ENCODE measurements at places on chromosomes 6 and 20.

GRCh38 chr20:56762829-56763228, 133.7 kb downstream of the TFAP2C start:
- H3K4me1 ChIP-seq = peaks cover 16% of the 10 kb centered on the region
- no peaks in the 10 kb centered on the region for H3K36me3 ChIP-seq
- no peak for DNase-seq
- H3K27me3 ChIP-seq = peaks cover 5% of the 10 kb centered on the region

GRCh38 chr6:11766589-11767450, 11.8 kb downstream of the ADTRP start:
- H3K27me3 ChIP-seq = no peaks in the 10 kb centered on the region
- peak overlapping the region; percentile 8 for H3K27ac ChIP-seq
- H3K36me3 ChIP-seq = no peaks in the 10 kb centered on the region
- peaks cover 61% of the 10 kb centered on the region for H3K4me1 ChIP-seq

GRCh38 chr6:2938004-2938631, 33.2 kb downstream of the SERPINB6 start:
- peaks cover 3% of the 10 kb centered on the region for H3K27me3 ChIP-seq
- DNase-seq = no peak
- peaks cover 8% of the 10 kb centered on the region for H3K4me1 ChIP-seq
- H3K36me3 ChIP-seq = no peaks in the 10 kb centered on the region
- H3K27ac ChIP-seq = no peak overlapping the region

DNA sequence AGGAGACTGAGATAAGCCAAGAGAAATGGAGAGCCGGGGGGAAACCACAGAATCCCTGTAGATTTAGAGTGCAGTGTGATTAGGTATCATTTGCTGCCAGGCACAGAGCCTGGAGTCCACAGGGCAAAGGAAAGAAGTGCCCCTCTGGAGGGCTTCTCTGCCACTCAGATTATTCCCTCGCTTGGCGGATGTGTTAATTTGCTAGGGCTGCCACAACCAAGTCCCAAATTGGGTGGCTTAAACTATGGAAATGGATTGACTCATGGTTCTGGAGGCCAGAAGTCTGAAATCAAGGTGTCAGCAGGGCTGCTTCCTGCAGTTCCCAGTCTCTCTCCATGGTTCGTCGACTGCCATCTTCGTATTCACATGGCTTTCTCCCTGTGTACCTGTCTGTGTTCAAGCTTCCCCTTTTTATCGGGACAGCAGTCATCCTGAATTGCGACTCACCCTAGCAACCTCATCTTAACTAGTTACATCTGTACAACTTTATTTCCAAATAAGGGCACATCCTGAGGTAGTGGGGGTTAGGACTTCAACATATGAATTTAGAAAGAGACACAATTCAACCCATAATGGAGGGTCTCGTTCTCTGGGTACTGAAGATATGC, 122.2 kb downstream of the ANKRD60 start:
- peaks cover 22% of the 10 kb centered on the region for H3K27me3 ChIP-seq
- no peak overlapping the region for H3K27ac ChIP-seq
- H3K4me1 ChIP-seq = peaks cover 4% of the 10 kb centered on the region
- no peak overlapping the region for H3K4me3 ChIP-seq
- no peaks in the 10 kb centered on the region for H3K36me3 ChIP-seq
- DNase-seq = no peak

DNA sequence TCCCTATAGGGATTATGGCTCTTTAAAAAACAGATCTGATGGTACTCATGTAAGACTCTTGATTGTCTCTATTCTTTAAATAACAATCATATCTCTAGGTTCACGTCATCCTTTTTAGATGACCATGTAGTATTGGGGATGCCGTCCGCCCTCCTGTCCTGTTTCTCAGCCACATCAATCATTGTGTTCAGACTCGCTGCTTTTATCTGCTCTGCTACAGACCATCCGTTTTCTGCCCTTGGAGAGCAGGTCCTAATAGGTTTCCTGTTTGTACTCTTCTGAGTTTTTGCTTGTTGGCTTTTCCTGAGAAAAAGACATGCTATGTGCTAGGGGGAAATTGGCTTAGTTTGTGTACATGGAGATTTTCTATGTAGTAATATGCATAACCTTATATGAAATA, 76.8 kb downstream of the SASH1 start:
- peaks cover 25% of the 10 kb centered on the region for H3K36me3 ChIP-seq
- H3K27me3 ChIP-seq = no peaks in the 10 kb centered on the region
- peaks cover 50% of the 10 kb centered on the region for H3K4me1 ChIP-seq

GRCh38 chr6:3770023-3770720, 18.7 kb upstream of the PXDC1 start:
- H3K36me3 ChIP-seq = no peaks in the 10 kb centered on the region
- DNase-seq = peak; percentile 39
- H3K4me3 ChIP-seq = no peak overlapping the region
- no peak overlapping the region for H3K27ac ChIP-seq

DNA sequence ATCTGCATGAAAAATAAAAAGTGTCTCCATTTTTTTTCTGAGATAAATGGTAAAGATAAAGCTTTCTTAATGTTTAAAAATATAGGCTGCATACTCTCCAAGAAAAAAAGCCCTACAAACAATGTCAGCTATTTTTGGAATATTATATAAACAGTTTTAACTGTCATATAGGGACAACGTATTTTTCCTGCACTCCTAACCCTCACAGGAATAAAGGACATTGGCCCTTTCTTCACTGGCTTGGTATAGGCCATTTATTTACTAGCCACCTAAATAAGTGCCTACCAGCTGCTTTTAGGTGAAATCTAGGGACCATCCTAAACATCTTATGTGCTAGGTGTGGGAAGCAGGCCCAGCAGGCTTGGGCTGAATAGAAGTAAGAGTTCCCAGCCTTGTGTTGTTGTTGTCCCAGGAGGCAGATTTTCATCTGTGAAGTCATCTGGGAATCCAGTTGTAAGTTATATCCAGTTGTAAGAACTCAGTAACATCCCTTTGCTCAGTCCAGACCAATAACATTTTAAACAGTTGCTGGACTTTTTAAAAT, 21.3 kb downstream of the FOXO3 start:
- H3K27me3 ChIP-seq = no peaks in the 10 kb centered on the region
- peaks cover 24% of the 10 kb centered on the region for H3K36me3 ChIP-seq
- H3K27ac ChIP-seq = no peak overlapping the region
- peaks cover 57% of the 10 kb centered on the region for H3K4me1 ChIP-seq

GRCh38 chr6:103236923-103237322, 1622.8 kb downstream of the HACE1 start:
- H3K4me3 ChIP-seq = no peak overlapping the region
- no peaks in the 10 kb centered on the region for H3K4me1 ChIP-seq
- peak overlapping the region; percentile 66 for H3K27ac ChIP-seq
- H3K27me3 ChIP-seq = no peaks in the 10 kb centered on the region
- H3K36me3 ChIP-seq = no peaks in the 10 kb centered on the region

DNA sequence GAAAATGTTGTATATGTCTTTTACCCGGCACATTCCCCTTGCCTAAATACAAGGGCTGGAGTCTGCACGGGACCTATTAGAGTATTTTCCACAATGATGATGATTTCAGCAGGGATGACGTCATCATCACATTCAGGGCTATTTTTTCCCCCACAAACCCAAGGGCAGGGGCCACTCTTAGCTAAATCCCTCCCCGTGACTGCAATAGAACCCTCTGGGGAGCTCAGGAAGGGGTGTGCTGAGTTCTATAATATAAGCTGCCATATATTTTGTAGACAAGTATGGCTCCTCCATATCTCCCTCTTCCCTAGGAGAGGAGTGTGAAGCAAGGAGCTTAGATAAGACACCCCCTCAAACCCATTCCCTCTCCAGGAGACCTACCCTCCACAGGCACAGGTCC, 11.3 kb upstream of the MAPRE1 start:
- DNase-seq = no peak
- H3K27ac ChIP-seq = peak overlapping the region; percentile 87
- H3K4me3 ChIP-seq = no peak overlapping the region
- H3K27me3 ChIP-seq = no peaks in the 10 kb centered on the region

GRCh38 chr6:1143655-1144054, 168.2 kb upstream of the FOXQ1 start:
- H3K4me1 ChIP-seq = peaks cover 41% of the 10 kb centered on the region
- H3K27me3 ChIP-seq = peaks cover 54% of the 10 kb centered on the region
- H3K36me3 ChIP-seq = no peaks in the 10 kb centered on the region
- no peak overlapping the region for H3K4me3 ChIP-seq
- no peak overlapping the region for H3K27ac ChIP-seq
- no peak for DNase-seq

- H3K4me3 ChIP-seq = no peak overlapping the region
- DNase-seq = no peak
- H3K4me1 ChIP-seq = peaks cover 13% of the 10 kb centered on the region
- H3K27ac ChIP-seq = no peak overlapping the region
These were observed 70.3 kb downstream of the TMEM242 start for GRCh38 chr6:157253017-157253416.

- peak overlapping the region; percentile 100 for H3K27ac ChIP-seq
- no peaks in the 10 kb centered on the region for H3K36me3 ChIP-seq
- peak overlapping the region; percentile 98 for H3K4me3 ChIP-seq
- H3K4me1 ChIP-seq = peaks cover 52% of the 10 kb centered on the region
These were observed 1.3 kb downstream of the HIVEP2 start for GRCh38 chr6:142943711-142944123.

- peaks cover 31% of the 10 kb centered on the region for H3K4me1 ChIP-seq
- no peak for DNase-seq
- no peaks in the 10 kb centered on the region for H3K27me3 ChIP-seq
- peak overlapping the region; percentile 87 for H3K27ac ChIP-seq
These were observed 60.8 kb downstream of the WDR27 start for GRCh38 chr6:169640983-169641382.

DNA sequence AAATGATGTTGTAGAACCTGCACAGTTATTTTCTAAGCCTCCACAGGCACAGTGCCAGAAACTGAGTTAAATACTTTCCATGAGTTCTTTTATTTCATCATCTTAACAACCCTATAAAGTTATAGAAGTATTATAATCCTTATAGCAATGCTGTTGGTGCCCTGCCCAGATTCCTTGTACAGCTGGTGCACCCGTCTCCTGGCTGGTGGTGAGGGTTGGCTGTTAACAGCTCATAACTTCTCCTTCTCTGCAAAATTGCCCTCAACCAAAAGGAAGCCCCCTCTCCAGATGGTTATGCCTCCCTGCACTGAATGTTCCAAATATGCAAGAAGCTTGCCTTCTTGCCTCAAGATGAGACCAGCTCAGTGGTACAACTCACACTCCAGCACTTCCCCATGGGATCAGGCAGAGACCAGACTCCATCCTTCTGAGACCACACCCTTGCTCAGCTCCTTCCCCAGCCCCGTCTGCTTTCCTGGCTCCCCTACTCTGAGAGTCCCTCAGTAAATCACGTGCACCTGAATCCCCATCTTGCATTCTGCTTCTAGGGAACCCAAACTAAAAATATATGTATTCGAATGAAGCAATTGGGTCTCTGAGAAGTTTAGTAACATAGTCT, 304.4 kb upstream of the PLCB4 start:
- peaks cover 22% of the 10 kb centered on the region for H3K4me1 ChIP-seq
- no peak overlapping the region for H3K4me3 ChIP-seq
- no peaks in the 10 kb centered on the region for H3K27me3 ChIP-seq
- H3K36me3 ChIP-seq = peaks cover 35% of the 10 kb centered on the region

DNA sequence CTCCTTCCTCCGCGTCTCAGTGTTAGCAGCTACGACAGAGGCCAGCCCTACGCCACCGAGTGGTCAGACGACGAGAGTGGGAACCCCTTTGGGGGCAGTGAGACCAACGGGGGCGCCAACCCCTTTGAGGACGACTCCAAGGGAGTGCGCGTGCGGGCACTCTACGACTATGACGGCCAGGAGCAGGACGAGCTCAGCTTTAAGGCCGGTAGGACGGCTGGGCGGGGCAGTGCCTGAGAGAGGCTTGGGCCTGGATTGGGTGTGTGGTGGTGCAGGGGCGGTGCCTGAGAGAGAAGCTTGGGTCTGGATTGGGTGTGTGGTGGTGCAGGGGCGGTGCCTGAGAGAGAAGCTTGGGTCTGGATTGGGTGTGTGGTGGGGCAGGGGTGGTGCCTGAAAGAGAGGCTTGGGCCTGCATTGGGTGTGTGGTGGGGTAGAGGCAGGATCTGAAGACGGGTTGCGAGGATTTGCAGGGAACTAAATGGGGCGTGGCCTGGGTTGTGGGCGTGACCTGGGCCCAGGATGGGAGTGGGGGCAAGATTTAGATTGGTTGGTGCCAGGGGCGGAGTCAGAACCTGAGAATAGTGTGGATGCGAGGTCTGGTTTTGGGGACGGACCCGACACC, 24.4 kb downstream of the SPDEF start:
- peak; percentile 95 for DNase-seq
- peak overlapping the region; percentile 42 for H3K27ac ChIP-seq
- peak overlapping the region; percentile 89 for H3K4me3 ChIP-seq
- H3K36me3 ChIP-seq = no peaks in the 10 kb centered on the region
- peaks cover 29% of the 10 kb centered on the region for H3K27me3 ChIP-seq

- H3K4me1 ChIP-seq = peaks cover 16% of the 10 kb centered on the region
- no peak for DNase-seq
- peaks cover 22% of the 10 kb centered on the region for H3K36me3 ChIP-seq
- no peak overlapping the region for H3K4me3 ChIP-seq
- peaks cover 3% of the 10 kb centered on the region for H3K27me3 ChIP-seq
- no peak overlapping the region for H3K27ac ChIP-seq
These were observed 125.7 kb upstream of the MTHFD1L start for GRCh38 chr6:150739711-150740349.

- no peak for DNase-seq
- H3K4me1 ChIP-seq = peaks cover 31% of the 10 kb centered on the region
- peak overlapping the region; percentile 27 for H3K27ac ChIP-seq
- H3K36me3 ChIP-seq = peaks cover 69% of the 10 kb centered on the region
- H3K4me3 ChIP-seq = no peak overlapping the region
- H3K27me3 ChIP-seq = peaks cover 3% of the 10 kb centered on the region
These were observed 4.8 kb downstream of the NOP56 start for GRCh38 chr20:2657241-2657640.

DNA sequence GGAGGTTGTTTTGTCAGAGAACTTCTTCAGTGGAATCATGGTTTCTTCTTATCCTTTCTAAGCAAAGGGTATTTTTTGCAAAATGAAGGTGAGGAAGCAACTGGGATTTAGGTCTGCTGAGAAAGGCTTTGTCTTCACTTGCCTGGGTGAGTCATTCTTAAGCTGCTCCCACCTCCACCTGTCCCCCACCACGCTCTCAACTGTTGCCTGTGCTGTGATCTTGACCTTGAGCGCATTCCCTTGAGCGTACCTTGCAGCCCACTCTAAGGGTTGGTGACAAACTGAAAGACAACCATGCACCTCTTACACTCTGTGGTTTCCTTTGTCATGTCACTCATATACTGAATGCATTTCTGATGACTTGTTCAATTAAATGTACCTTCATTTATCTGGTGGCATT, 641.1 kb downstream of the RNF144B start:
- no peak overlapping the region for H3K4me3 ChIP-seq
- no peaks in the 10 kb centered on the region for H3K27me3 ChIP-seq
- no peak for DNase-seq
- H3K36me3 ChIP-seq = no peaks in the 10 kb centered on the region
- H3K27ac ChIP-seq = no peak overlapping the region

DNA sequence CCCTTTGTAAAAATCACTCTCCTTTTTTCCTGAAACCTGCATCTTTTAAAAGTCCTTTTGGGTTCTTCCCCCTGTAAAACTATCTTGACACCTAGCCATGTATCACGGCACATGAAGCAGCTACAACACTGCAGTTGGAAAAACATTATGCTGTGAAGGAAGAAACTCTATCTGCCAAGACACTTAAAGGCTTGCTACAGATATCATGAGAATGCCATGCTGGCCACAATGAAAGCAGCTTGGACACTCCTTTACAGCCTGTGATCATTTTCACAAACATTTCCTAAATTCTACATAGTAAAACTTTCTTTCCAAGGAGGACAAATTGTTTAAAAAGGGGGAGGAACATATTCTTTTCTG, 31.8 kb downstream of the CNKSR3 start:
- peak overlapping the region; percentile 98 for H3K27ac ChIP-seq
- H3K36me3 ChIP-seq = peaks cover 12% of the 10 kb centered on the region
- DNase-seq = no peak
- peaks cover under 1% of the 10 kb centered on the region for H3K27me3 ChIP-seq
- peaks cover 79% of the 10 kb centered on the region for H3K4me1 ChIP-seq

- H3K4me3 ChIP-seq = no peak overlapping the region
- H3K4me1 ChIP-seq = peaks cover 30% of the 10 kb centered on the region
- DNase-seq = no peak
- H3K27ac ChIP-seq = peak overlapping the region; percentile 40
- no peaks in the 10 kb centered on the region for H3K36me3 ChIP-seq
- peaks cover 6% of the 10 kb centered on the region for H3K27me3 ChIP-seq
These were observed 157.1 kb downstream of the AKAP7 start for GRCh38 chr6:131292145-131292938.
